ENCODE measurements at places on chromosomes 13 and 19. TPM values are rescaled to one million over a fixed set of nuclear protein-coding genes. Genes with fewer than 3 reads are reported as not detected.
A peak's percentile ranks its signal among the peaks of the same experiment; 100 is the strongest.

The CEACAM20 gene
- 0.40 TPM for total RNA-seq

The S1PR5 gene
- 2.6 TPM for total RNA-seq

The CGB2 gene
- total RNA-seq, result not detected

The SLITRK5 gene
- 0.06 TPM for total RNA-seq

The MEIOSIN gene
- total RNA-seq, result not detected

The KRI1 gene
- total RNA-seq, result 9.0 TPM

DNA sequence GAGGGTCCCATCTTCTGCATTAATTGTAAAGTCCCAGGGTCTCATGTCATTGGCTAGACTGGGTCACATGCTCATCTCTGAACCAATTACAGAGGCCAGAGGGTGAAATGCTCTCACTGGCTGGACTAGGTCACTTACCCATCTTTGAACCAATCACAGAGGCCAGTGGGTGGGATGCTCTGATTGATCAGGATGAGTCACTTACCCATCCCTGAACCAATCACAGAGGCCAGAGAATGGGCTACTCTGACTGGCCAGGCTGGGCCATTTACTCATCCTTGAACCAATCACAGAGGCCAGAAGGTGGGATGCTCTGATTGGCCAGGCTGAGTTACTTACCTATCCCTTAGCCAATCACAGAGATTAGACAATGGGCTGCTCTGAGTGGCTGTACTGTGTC is 5.3 kb downstream of the MISP start:
- DNase-seq, result no peak
- no peaks in the 10 kb centered on the region for H3K36me3 ChIP-seq
- H3K4me3 ChIP-seq, result no peak overlapping the region
- no peak overlapping the region for H3K27ac ChIP-seq
- H3K27me3 ChIP-seq, result no peaks in the 10 kb centered on the region

GRCh38 chr13:113744197-113745000 is 14.6 kb upstream of the TMEM255B start:
- no peak for DNase-seq
- H3K27ac ChIP-seq, result no peak overlapping the region
- H3K36me3 ChIP-seq, result no peaks in the 10 kb centered on the region
- no peaks in the 10 kb centered on the region for H3K4me1 ChIP-seq
- no peak overlapping the region for H3K4me3 ChIP-seq

DNA sequence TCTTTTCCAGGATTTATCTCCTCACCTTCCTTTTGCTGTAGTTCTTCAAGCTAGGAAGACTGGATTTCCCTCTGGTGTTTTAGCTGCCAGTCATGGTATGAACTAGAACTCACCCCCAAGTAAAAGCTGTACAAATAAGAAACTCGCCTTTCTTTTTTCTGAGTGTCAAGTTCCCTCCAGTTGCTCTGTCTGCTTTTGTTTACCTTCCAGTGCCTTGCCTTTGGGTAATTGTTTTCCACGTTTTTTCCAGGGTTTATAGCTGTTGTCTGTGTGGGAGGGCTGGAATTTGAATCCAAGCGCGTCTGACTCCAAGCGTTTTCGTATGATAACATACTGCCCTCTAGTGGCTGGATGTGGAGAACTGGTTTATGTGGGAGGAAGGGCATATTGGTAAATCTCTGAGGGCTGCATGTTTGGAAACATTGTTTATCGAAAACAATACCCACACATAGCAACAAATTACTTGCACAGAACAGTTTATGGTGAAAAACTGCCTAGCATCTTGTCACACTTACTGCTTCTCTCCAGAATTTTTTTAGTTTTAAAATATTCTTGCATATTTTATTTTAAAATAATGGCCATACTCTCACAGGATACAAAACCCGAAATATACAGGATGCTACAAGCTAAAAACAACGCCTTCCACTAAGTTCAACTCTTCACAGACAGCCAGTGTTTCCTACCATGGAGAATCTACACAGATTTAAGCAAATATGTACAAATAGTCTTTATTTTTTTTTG is 19.2 kb downstream of the RCN3 start:
- no peaks in the 10 kb centered on the region for H3K4me1 ChIP-seq
- H3K27ac ChIP-seq, result peak overlapping the region; percentile 42
- no peaks in the 10 kb centered on the region for H3K36me3 ChIP-seq
- H3K4me3 ChIP-seq, result no peak overlapping the region
- H3K27me3 ChIP-seq, result no peaks in the 10 kb centered on the region

- H3K36me3 ChIP-seq, result no peaks in the 10 kb centered on the region
- no peaks in the 10 kb centered on the region for H3K4me1 ChIP-seq
- H3K27me3 ChIP-seq, result no peaks in the 10 kb centered on the region
- H3K27ac ChIP-seq, result no peak overlapping the region
Observed at GRCh38 chr13:98677398-98677797, 75.1 kb downstream of the SLC15A1 start.

DNA sequence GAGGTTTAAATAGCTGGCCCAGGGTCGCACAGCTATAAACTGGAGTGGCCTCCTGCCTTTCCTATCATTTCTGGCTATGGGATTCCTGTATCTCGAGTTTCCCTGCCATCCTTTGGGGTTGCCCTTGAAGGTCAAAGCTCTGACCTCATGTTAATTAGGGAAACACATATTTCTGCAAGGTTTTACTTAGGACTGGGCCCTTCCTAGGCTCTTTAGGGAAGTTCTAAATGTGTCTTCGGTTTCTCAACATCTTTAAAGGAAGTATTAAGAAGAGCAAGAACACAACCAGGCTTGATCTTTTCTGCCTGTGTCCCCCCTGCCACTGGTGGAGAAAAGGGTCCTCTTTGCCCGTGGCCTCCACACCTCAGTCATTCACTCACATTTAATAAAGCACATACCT is 10.8 kb downstream of the LCP1 start:
- no peaks in the 10 kb centered on the region for H3K27me3 ChIP-seq
- no peaks in the 10 kb centered on the region for H3K4me1 ChIP-seq
- DNase-seq, result no peak
- no peak overlapping the region for H3K4me3 ChIP-seq
- no peak overlapping the region for H3K27ac ChIP-seq

- H3K27ac ChIP-seq, result peak overlapping the region; percentile 27
- peak overlapping the region; percentile 50 for H3K4me3 ChIP-seq
- DNase-seq, result no peak
- no peaks in the 10 kb centered on the region for H3K36me3 ChIP-seq
- H3K4me1 ChIP-seq, result peaks cover 23% of the 10 kb centered on the region
- H3K27me3 ChIP-seq, result no peaks in the 10 kb centered on the region
Observed at GRCh38 chr19:1862424-1863327, 703 bp downstream of the KLF16 start.

DNA sequence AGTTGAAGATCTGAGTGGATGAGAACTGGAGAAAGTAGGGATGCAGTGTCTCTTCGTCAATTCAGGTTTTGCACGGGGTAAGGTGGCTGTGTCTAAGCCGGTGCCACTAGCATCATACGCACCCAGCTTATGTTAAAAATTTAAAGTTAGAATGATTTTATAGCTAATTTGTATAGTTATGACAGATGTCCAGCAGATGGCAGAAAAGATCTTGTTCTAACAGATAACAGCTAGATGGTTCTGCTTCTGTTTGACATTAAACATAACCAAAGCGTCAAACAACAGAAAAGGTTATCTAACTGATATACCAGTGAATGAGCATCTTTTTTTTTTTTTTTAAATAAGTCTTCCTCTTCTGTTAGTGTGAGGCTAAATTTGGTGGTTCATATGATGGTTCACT is 18.8 kb upstream of the EDDM13 start:
- H3K4me1 ChIP-seq, result no peaks in the 10 kb centered on the region
- DNase-seq, result no peak
- no peaks in the 10 kb centered on the region for H3K36me3 ChIP-seq
- no peak overlapping the region for H3K4me3 ChIP-seq
- no peaks in the 10 kb centered on the region for H3K27me3 ChIP-seq

- H3K4me3 ChIP-seq, result no peak overlapping the region
- H3K27ac ChIP-seq, result no peak overlapping the region
- no peaks in the 10 kb centered on the region for H3K27me3 ChIP-seq
- no peaks in the 10 kb centered on the region for H3K36me3 ChIP-seq
Observed at GRCh38 chr19:44611812-44612295, 1.5 kb upstream of the IGSF23 start.

DNA sequence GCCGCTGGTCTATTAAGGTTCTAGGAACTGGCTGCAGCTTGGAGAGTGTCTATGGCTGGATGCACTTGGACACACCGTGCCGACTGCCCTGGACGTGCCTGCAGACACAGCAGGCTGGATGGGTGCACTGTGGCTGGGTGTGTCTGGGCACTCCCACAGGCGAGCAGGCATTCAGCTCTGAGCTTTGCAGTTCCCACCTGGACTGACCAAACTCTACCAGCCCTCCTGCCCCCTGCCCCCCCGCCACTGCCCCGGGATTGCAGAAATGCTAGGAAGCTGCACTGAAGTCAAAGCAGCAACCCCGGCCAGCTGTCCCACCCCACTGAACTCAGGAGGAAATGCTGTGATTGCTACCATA is 7.0 kb upstream of the LRP3 start:
- no peak overlapping the region for H3K27ac ChIP-seq
- H3K4me1 ChIP-seq, result no peaks in the 10 kb centered on the region
- no peaks in the 10 kb centered on the region for H3K36me3 ChIP-seq
- H3K27me3 ChIP-seq, result no peaks in the 10 kb centered on the region
- no peak for DNase-seq

GRCh38 chr13:113408562-113408961 is 44.6 kb upstream of the GRTP1 start:
- H3K27me3 ChIP-seq, result no peaks in the 10 kb centered on the region
- H3K4me3 ChIP-seq, result no peak overlapping the region
- DNase-seq, result no peak
- H3K36me3 ChIP-seq, result no peaks in the 10 kb centered on the region
- no peaks in the 10 kb centered on the region for H3K4me1 ChIP-seq

DNA sequence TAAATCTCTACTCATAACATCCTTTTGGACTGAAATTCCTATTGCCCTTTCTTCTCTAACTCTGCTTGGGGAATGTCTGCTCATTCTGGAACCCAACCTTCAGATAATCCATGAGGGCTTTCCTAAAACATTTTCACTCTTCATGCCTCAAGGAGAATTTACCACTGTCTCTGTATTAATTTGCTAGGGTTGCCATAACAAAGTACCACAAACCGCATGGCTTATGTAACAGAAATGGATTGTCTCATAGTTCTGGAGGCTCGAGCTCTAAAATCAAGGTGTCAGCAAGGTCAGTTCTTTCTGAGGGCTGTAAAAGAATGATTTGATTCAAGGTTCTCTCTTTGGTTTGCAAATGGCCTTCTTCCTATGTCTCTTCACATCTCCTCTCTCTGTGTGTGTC is 209.7 kb downstream of the LACC1 start:
- H3K27ac ChIP-seq, result no peak overlapping the region
- no peaks in the 10 kb centered on the region for H3K4me1 ChIP-seq
- H3K27me3 ChIP-seq, result no peaks in the 10 kb centered on the region
- no peak overlapping the region for H3K4me3 ChIP-seq
- no peak for DNase-seq

Data from uterus (tissue), 4 donors.